Activated CD4-positive, CD25-positive, alpha-beta regulatory T cell treated with anti-CD3 and anti-CD28 coated beads, Interleukin-2, amount 50 U/mL, for 16 hours (primary cell): ENCODE measurements at places on chromosomes 12 and 14.

DNA sequence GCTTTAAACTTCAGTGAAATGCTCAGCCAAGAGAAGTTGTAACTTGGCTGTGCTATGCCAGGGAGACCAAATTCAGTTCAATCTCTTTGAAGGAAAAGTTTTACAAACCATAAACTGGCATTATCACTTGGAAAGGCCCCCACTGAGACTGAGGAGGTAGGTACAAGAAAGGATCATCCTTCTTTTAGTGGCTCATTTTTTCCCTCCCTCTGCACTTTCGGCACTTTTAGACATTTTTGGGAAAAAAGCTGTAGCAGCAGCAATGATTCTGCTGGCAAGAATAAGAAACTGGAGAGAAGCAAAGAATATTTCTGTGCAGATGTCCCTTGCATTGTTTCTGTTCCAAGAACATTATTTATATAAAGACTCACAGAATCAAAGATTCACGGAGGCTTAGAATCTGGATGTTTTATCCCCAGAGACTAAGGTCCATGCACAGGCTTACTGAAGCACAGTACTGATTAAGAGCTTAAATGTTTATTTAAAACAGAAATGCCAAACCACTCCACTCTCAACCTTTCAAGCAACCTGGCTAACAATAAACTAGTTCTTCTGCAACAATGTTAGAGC is 12.3 kb downstream of the ZC2HC1C start:
- DNase-seq: no peak

DNA sequence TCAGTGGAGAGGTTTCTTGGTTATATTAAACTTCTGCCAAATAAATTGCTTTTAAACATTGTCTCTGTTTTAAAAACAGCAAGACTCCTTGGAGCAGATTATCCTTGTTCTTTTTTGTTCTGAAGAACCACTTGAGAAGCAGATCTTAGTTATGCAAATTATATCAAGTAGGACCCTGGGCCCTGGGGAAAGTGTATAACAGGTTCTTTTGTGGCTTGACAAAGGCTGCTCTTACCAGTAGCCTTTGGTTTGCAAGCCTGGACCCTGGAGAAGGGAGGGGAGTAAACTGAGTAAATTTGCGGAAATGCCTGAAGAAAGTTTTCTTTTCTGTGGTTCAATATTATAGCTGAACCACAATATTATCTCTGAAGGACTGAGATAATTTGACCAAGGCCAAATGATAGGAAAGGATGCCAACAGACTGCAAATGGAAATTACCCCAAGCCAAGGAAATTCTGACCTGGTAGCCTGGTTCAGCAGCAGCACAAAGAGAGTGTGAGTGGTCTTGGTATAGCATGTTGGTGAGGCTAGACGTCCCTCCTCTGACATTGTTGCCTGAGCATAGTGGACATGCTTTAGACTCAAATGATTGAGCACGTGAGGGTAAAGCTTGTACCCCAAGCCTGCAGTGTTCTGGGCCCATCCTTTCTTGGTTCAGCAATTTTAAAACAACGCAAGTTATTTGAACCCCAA is 30.4 kb upstream of the SIX1 start:
- DNase-seq: no peak

GRCh38 chr12:68304626-68305025 is 27.5 kb downstream of the MDM1 start:
- DNase-seq: no peak

GRCh38 chr14:61192989-61193388 is 88.1 kb downstream of the TMEM30B start:
- no peak for DNase-seq
